ENCODE measurements at places on chromosomes 3 and 15. TPM values are rescaled to one million over a fixed set of nuclear protein-coding genes. Genes with fewer than 3 reads are reported as not detected.

GRCh38 chr15:92584105-92584504 is 71.5 kb downstream of the FAM174B start:
- no peak overlapping the region for H3K4me3 ChIP-seq
- H3K27me3 ChIP-seq, result peaks cover 10% of the 10 kb centered on the region
- no peak overlapping the region for H3K27ac ChIP-seq
- DNase-seq, result no peak
- no peaks in the 10 kb centered on the region for H3K4me1 ChIP-seq

DNA sequence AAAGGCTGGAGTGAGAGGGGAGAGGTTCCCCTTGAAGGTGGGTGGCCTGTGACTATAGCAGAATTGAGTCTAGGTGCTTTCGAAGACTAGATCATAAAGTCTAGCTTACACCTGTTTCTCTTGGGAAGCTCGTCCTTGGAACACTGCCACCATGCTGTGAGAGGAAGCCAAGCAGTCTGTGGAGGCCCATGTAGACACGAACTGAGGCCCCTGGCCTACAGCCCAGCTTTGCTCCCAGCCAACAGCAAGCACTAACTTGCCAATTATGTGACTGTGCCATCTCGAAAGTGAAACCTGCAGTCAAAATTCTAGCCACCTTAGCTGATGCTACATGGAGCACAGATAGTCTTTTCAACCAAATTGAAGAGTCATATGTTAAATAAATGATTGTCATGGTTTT is 190.5 kb upstream of the NECTIN3 start:
- H3K27ac ChIP-seq, result no peak overlapping the region
- DNase-seq, result no peak
- no peaks in the 10 kb centered on the region for H3K27me3 ChIP-seq
- no peak overlapping the region for H3K4me3 ChIP-seq
- peaks cover 2% of the 10 kb centered on the region for H3K36me3 ChIP-seq
- no peaks in the 10 kb centered on the region for H3K4me1 ChIP-seq

GRCh38 chr3:46979958-46980497 is 562 bp downstream of the NBEAL2 start:
- no peaks in the 10 kb centered on the region for H3K27me3 ChIP-seq
- no peak overlapping the region for H3K27ac ChIP-seq
- H3K4me1 ChIP-seq, result peaks cover 65% of the 10 kb centered on the region
- peak; percentile 38 for DNase-seq

DNA sequence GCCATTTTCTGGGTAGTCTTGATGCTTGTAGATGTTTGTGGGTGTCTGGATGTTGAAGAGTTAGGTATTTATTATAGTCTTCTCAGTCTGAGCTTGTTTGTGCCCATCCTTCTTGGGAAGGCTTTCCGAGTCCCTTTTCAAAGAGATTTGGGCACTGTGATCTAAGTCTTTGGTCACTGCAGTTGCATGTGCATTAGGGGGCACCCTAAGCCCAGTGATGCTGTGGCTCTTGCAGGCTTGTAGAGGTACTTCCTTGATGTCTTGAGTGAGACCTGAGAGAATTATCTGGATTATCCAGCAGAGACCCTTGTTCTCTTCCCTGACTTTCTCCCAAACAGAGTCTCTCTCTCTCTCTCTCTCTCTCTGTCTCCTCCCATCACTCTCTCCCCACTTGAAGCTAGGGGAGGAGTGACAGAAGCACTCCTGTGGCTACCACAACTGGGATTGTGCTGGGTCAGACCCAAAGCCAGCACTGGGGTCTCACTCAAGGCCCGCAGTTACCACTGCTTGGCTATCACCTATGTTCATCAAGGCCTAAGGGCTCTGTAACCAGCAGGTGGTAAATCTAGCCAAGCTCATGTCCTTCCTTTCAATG is 68.5 kb downstream of the TMCO5A start:
- peaks cover 2% of the 10 kb centered on the region for H3K36me3 ChIP-seq
- DNase-seq, result peak; percentile 29
- no peaks in the 10 kb centered on the region for H3K4me1 ChIP-seq
- peaks cover 6% of the 10 kb centered on the region for H3K27me3 ChIP-seq

DNA sequence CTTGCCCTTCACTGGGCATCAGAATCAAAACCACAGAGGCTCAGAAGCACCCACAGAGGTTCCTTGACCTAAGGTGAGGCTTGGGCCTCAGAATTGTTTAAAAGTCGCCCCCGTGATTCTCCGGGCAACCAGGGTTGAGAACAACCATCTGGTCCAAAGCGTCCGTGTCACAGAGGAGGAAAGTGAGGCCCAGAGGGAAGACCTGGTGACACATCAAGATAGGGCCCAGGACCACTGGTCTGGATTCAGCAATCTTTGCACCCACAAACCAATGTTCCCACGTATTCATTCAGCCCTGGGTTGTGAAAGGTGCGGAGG is 272.6 kb downstream of the UACA start:
- H3K4me1 ChIP-seq, result peaks cover 98% of the 10 kb centered on the region
- H3K36me3 ChIP-seq, result peaks cover 2% of the 10 kb centered on the region
- peak overlapping the region; percentile 30 for H3K4me3 ChIP-seq
- H3K27ac ChIP-seq, result no peak overlapping the region
- no peak for DNase-seq
- peaks cover 32% of the 10 kb centered on the region for H3K27me3 ChIP-seq

DNA sequence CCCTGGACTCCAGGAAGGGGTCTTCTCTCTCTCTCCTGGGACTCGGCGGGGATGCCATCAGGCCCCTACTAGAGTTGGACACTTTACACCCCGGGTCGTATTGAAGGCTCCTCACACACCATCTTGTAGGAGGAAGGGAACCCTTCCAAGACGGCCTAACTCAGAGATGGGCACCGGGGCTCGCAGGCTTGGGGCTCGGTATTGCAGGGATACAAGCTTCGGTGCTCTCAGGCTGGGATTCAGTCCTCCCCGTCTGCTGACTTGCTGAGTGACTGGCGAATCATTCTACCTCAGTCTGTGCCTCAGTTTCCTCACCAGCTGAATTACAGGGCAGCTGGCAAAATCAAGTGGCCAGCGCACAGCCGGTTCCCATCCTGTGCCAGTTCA is 419 bp upstream of the CALML4 start:
- H3K4me1 ChIP-seq, result peaks cover 24% of the 10 kb centered on the region
- DNase-seq, result no peak
- no peak overlapping the region for H3K27ac ChIP-seq
- H3K27me3 ChIP-seq, result no peaks in the 10 kb centered on the region

DNA sequence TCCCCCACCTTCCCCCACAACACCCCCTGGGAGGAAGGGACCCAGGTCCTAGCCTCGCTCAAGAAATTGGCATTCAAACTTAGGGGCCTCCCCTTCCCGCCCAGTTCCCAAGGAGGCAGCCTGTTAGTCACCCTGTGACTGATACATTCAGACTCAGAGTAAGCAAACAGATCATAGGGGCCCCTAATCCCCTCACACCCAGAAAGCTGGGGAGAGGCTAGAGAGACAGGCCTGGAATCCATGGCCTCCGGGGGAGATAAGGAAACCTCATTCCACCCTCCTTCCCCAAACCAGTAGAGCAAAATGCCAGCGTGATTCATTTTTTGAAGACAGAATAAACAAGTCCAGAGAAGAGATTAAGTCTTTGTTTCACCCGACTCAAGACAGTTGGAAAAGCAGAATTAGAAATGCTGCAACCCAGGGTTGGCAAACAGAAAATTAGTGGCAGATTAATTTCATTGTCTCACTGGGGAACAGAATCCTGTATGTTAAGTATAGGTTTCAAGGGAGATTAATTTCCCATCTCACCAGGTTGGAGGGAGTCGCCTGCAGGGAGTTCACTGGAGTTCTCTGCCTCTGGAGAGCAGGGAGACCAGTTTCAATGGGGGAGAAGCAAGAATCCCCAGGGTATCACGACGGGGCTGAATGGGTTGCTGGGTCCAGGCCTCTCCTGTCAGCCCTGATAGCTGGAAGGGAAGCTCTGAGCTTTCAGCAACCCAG is 268.3 kb downstream of the UACA start:
- H3K27ac ChIP-seq, result no peak overlapping the region
- peak overlapping the region; percentile 57 for H3K4me3 ChIP-seq
- H3K36me3 ChIP-seq, result no peaks in the 10 kb centered on the region
- DNase-seq, result peak; percentile 67

DNA sequence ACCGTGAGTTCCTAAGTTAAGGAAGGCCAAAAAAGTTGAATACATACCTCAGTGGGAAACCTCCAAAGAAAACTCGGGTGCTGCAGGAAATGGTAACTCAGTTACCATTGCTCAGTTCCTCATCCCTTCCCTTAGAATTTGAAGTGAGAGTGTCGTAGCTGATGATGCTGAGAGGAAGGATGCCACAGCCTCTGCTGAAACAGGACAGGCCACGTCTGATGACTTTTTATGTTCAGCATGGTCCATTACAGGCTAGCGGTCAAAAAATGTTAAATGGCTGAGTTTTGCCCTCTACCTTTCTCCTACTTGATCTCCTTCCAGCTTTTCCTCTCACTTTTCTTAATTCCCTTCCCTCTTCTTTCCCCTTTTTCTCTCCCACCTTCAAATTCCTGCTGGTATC is 135.5 kb downstream of the GHSR start:
- H3K36me3 ChIP-seq, result peaks cover 2% of the 10 kb centered on the region
- H3K27ac ChIP-seq, result no peak overlapping the region
- no peak for DNase-seq
- H3K4me3 ChIP-seq, result no peak overlapping the region
- H3K4me1 ChIP-seq, result peaks cover 5% of the 10 kb centered on the region

GRCh38 chr3:4633078-4634004 is 140.2 kb downstream of the ITPR1 start:
- no peak overlapping the region for H3K4me3 ChIP-seq
- H3K27ac ChIP-seq, result peak overlapping the region; percentile 62
- no peak for DNase-seq
- H3K36me3 ChIP-seq, result no peaks in the 10 kb centered on the region
- H3K27me3 ChIP-seq, result no peaks in the 10 kb centered on the region
- H3K4me1 ChIP-seq, result peaks cover 9% of the 10 kb centered on the region

DNA sequence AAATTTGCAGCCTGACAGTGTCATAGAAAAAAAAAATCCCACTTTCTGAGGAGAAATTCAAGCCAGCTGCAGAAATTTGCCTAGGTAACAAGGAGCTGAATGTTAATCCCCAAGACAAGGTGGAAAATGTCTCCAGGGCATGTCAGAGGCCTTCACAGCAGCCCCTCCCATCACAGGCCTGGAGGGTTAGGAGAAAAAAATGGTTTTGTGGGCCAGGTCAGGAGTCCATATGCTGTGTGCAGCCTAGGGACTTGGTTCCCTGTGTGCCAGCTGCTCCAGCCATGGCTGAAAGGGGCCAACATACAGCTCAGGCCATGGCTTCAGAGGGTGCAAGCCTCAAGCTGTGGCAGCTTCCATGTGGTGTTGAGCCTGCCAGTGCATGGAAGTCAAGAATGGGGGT is 11.2 kb downstream of the CD200R1 start:
- DNase-seq, result no peak
- no peak overlapping the region for H3K4me3 ChIP-seq
- H3K36me3 ChIP-seq, result peaks cover 24% of the 10 kb centered on the region
- H3K4me1 ChIP-seq, result peaks cover 49% of the 10 kb centered on the region
- H3K27ac ChIP-seq, result no peak overlapping the region

- no peaks in the 10 kb centered on the region for H3K36me3 ChIP-seq
- no peaks in the 10 kb centered on the region for H3K27me3 ChIP-seq
- peak within 1 kb of the TSS; percentile 65 for H3K4me3 ChIP-seq
- peak within 1 kb of the TSS; percentile 11 for H3K27ac ChIP-seq
Observed at GRCh38 chr3:119559441-119559963, at the start of gene CD80. Gene CD80 (minus strand): TSS chr3:119559614. CDS start chr3:119557728, 1,886 bp downstream.

DNA sequence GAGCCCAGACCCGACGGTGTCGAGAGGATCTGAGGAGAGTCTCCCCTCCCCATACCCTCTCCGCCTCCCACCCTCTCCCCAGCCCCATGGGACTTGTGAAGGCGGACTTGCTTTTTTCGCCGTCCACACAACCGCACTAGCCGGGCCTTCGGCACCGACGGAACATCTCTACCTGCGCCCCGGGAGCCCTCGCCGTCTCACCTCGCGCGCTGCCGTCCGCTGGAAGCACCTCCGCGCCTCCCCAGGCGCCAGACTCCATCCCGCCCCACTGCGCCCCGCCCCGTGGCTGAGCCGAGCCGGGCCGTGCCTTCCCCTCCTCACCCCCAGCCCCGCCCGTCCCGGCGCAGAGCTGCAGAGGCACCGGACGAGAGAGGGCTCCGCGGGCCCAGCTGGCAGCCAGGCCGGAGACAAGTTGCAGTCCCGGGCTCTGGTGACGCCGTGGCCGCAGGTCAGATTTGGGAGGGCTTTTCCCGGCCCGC is at the start of the genes DUOX1 and DUOXA1:
DUOX1 (plus strand) TSS at position 344 of the 479 bp plus-strand sequence. CDS start 1,973 bp downstream, outside the sequence.
DUOXA1 (minus strand) TSS at position 229 of the 479 bp plus-strand sequence. CDS start 6,865 bp downstream, outside the sequence.
- DNase-seq, result peak; percentile 46
- peaks cover 82% of the 10 kb centered on the region for H3K27me3 ChIP-seq
- H3K4me1 ChIP-seq, result peaks cover 5% of the 10 kb centered on the region
- H3K36me3 ChIP-seq, result peaks cover 1% of the 10 kb centered on the region
- no peak within 1 kb of the TSS for H3K27ac ChIP-seq

- no peak overlapping the region for H3K27ac ChIP-seq
- DNase-seq, result no peak
- H3K4me3 ChIP-seq, result no peak overlapping the region
- H3K36me3 ChIP-seq, result no peaks in the 10 kb centered on the region
Observed at GRCh38 chr15:68658151-68658550, 79.4 kb downstream of the CORO2B start.

DNA sequence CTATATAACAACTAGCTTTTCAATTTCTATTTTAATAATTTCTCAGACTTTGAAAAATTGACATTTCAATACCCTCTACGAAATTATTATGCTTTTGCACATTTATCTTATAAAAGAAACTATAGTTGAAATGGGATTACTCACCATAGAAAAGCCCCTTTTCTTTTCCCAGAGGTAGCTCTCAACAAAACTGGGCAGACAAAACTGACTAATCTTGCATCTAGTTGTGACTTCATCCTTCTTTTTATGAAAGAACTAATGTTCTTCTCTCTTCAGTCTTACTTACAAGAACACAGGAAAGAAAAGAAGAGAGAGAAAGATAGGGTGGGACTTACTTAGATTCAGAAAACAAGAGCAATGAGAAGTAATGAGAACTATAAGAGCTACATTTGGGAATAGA is 61.0 kb downstream of the GPR160 start:
- H3K27me3 ChIP-seq, result no peaks in the 10 kb centered on the region
- H3K4me1 ChIP-seq, result peaks cover 33% of the 10 kb centered on the region
- H3K36me3 ChIP-seq, result peaks cover 42% of the 10 kb centered on the region
- H3K4me3 ChIP-seq, result peak overlapping the region; percentile 27
- H3K27ac ChIP-seq, result peak overlapping the region; percentile 92
- DNase-seq, result no peak

- H3K4me3 ChIP-seq, result peak overlapping the region; percentile 61
- H3K27ac ChIP-seq, result peak overlapping the region; percentile 68
- DNase-seq, result peak; percentile 30
- H3K36me3 ChIP-seq, result peaks cover 2% of the 10 kb centered on the region
- H3K4me1 ChIP-seq, result peaks cover 19% of the 10 kb centered on the region
- H3K27me3 ChIP-seq, result peaks cover 46% of the 10 kb centered on the region
Observed at GRCh38 chr15:48940508-48940907, 23.2 kb downstream of the SHC4 start.

GOLGA6B gene
- total RNA-seq, result not detected

GRAMD1C gene
- 3.0 TPM for total RNA-seq

FOXB1 gene
- 6.0 TPM for total RNA-seq

UROC1 gene
- not detected for total RNA-seq

HSPBAP1 gene
- total RNA-seq, result 8.2 TPM

NR2E3 gene
- total RNA-seq, result not detected

Measured in activated T-cell treated with anti-CD3 and anti-CD28 coated beads, Interleukin-2, amount 50 U/mL, for 72 hours (primary cell).